Aorta (tissue), 5 donors: ENCODE measurements at places on chromosomes 6 and 20. TPM values are rescaled to one million over a fixed set of nuclear protein-coding genes. Genes with fewer than 3 reads are reported as not detected.

DNA sequence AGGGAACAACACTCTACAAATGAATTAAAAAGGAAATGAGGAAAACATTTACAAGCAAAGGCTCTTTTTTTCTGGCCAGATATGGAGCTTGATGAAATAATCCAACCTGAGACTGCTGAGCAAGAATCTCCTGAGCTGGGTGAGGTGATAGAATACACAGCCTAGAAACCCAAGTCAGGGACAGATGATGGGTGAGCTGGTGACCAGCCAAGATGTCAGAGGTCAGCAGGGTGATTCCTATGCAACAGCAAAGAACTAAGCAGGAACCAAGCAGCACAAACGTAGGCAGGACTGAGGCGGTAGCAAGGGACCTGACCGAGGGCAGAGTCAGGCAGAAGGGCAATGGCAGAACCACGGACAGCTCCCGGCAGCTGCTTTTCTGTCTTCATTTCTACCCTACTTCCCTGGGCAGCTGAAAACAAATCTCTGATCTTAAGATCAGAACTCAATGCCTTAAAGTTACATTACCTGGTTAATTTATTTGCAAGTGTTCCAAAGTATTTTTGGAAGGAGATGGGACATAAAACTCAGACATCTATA lies 75.1 kb downstream of the CDC40 start:
- no peak overlapping the region for H3K4me3 ChIP-seq
- no peaks in the 10 kb centered on the region for H3K36me3 ChIP-seq
- H3K4me1 ChIP-seq = no peaks in the 10 kb centered on the region
- no peak for DNase-seq
- H3K27me3 ChIP-seq = no peaks in the 10 kb centered on the region
- H3K27ac ChIP-seq = no peak overlapping the region

GRCh38 chr6:165181951-165182414 lies 127.4 kb downstream of the C6orf118 start:
- no peaks in the 10 kb centered on the region for H3K27me3 ChIP-seq
- H3K36me3 ChIP-seq = no peaks in the 10 kb centered on the region
- H3K27ac ChIP-seq = no peak overlapping the region
- no peak for DNase-seq

GRCh38 chr6:161100072-161100471 lies 108.5 kb downstream of the MAP3K4 start:
- H3K4me3 ChIP-seq = no peak overlapping the region
- H3K27me3 ChIP-seq = no peaks in the 10 kb centered on the region
- H3K36me3 ChIP-seq = peaks cover 6% of the 10 kb centered on the region
- no peak overlapping the region for H3K27ac ChIP-seq

GRCh38 chr6:46688966-46689335 lies 1.3 kb downstream of the TDRD6 start:
- no peaks in the 10 kb centered on the region for H3K27me3 ChIP-seq
- no peaks in the 10 kb centered on the region for H3K36me3 ChIP-seq
- no peak overlapping the region for H3K27ac ChIP-seq
- H3K4me1 ChIP-seq = no peaks in the 10 kb centered on the region

DNA sequence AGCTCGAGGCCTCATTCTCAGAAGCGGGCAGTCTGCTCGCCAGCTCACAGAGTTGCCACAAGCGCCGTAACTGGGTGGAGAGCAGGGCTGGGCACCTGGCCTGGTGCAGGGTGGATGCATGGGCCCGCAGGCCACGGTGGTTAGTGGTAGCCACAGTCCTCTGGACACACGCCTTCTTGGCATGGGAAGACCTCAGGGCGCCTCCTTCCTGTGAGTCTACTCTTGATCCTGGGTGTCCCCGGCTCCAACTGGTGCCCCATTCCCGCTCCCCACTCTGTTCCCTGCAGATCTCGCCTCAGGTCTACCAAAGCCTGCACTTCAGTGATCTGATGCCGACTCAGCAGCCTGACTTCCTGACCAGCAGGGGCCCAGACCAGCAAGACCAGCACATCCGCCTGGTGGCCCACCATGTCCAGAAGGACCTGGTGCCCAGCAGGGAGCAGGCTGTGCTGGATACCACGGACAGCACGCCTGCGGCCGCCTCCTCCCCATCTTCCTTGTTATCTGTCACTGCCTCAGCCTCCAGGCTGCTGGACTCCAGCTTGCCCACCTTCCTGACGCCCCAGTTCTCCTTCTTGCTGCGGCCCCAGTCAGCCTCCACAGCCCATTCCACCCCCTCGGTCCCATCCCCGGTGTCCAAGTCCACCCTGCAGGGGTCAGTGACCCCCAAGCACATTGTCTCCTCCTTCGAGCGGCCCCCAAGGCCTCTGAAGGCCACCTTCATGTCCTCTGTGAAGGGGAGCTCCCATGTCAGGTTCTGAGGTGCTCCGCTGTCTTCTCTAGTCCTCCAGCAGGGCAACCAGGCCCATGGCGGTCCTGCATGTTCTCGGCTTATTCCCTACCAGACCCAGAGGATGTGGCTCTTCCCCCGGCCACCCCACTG lies 43.1 kb downstream of the SUN5 start:
- no peak for DNase-seq
- no peak overlapping the region for H3K27ac ChIP-seq
- no peaks in the 10 kb centered on the region for H3K27me3 ChIP-seq
- H3K36me3 ChIP-seq = no peaks in the 10 kb centered on the region

DNA sequence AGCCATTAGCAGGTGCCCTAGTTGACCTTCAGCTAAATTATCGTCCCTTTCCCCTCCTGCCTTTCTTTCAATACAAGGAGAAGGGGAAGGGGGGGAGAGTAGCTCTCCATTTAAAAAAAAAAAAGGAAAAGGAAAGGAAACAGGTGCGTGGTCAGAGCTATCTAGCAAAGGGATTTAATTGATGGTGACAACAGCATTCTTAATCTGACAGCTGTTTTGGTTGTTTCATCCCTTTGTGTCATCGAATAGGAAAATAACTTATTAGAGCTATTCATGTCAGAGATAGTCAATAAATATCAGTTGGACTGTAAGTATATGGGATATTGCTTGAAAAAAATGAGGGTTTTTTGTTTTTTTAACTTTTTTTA lies 195.2 kb upstream of the SASH1 start:
- H3K27me3 ChIP-seq = no peaks in the 10 kb centered on the region
- H3K4me3 ChIP-seq = no peak overlapping the region
- no peaks in the 10 kb centered on the region for H3K4me1 ChIP-seq
- no peak for DNase-seq
- H3K27ac ChIP-seq = no peak overlapping the region
- H3K36me3 ChIP-seq = no peaks in the 10 kb centered on the region

GRCh38 chr20:59955131-59955796 lies 3.0 kb upstream of the CDH26 start:
- H3K4me1 ChIP-seq = no peaks in the 10 kb centered on the region
- no peaks in the 10 kb centered on the region for H3K27me3 ChIP-seq
- no peak overlapping the region for H3K27ac ChIP-seq
- no peak overlapping the region for H3K4me3 ChIP-seq

DNA sequence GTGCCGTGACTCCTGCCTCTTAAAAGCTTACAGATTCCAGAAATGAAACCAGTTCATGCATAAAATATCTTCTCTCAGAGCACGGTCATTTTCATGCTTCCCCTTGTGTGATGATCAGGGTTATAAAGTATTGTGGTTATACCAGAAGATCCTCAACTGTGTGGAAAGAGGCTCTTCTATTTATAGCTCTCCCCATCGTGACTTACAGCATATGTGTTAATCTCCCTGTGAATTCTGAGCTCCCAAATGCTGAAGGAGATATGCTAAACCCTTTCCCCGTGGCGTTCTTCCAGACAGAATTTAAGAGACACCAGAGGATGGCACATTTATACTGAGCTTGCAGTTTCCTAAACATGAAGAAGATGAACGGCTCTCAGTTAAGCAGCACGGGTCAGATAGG lies 158.8 kb downstream of the CDH26 start:
- H3K27me3 ChIP-seq = peaks cover 3% of the 10 kb centered on the region
- no peak overlapping the region for H3K4me3 ChIP-seq
- no peaks in the 10 kb centered on the region for H3K4me1 ChIP-seq
- no peak overlapping the region for H3K27ac ChIP-seq
- H3K36me3 ChIP-seq = no peaks in the 10 kb centered on the region

DNA sequence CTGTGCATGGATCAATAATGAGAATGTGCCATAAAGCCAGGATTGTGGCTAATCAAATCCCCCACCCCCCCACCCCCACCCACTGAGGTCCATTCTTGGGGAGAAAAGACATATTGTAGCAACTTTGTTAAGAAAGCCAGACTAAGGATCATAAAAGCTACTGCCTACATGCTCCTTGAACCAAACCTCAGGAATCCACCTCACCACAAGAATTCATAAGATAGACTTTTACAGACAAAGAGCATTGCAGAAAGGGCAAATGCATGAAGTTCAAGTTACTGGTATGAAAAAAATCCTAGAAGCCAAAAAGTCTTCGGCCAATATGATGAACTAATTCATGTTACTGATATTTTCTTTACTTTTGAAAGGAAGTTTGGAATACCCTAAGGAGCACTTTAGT lies 187.9 kb upstream of the ARID1B start:
- H3K36me3 ChIP-seq = no peaks in the 10 kb centered on the region
- H3K27me3 ChIP-seq = no peaks in the 10 kb centered on the region
- no peaks in the 10 kb centered on the region for H3K4me1 ChIP-seq
- DNase-seq = no peak
- no peak overlapping the region for H3K4me3 ChIP-seq

DNA sequence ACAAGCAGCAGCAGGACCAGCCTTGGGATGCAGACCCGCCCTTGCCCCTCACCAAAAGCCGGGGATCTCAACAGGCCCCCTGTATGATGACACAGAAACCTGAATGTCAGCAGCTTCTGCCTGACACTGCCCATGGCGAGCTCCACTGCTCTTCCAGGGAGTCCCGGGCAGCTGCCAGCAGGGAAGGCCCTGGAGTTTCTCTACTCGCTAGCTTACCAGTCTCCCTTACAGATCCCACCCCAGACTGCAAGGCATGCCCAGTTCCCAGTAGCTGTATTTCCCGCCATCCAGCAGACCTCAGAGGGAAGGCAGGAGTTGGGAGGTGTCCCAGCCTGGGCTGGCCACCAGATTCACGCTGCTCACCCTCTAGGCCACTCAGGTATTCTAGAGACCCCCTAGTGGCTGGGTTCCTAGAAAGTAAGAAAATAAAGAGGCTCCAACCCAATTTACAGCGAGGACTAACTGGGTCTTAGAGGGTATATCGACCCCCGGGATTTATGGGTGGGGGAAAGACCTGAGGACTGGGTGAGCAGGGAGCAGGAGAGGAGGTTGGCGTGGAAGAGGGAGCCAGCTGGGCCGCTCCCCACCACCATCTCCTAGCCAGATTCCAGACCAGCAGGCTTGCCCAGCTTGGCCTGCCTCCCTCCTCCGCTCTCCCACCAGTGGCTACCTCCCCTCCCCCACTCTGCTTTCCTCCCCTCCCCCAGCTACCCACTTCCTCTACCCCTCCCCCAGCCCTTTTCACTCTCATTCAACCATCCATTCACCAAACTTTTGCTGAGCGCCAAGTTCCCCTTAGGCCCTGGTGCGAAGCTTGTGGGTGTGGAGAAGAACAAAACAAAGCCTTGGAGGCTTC lies 9.7 kb upstream of the HMGA1 start:
- no peaks in the 10 kb centered on the region for H3K27me3 ChIP-seq
- no peaks in the 10 kb centered on the region for H3K4me1 ChIP-seq
- no peaks in the 10 kb centered on the region for H3K36me3 ChIP-seq

DNA sequence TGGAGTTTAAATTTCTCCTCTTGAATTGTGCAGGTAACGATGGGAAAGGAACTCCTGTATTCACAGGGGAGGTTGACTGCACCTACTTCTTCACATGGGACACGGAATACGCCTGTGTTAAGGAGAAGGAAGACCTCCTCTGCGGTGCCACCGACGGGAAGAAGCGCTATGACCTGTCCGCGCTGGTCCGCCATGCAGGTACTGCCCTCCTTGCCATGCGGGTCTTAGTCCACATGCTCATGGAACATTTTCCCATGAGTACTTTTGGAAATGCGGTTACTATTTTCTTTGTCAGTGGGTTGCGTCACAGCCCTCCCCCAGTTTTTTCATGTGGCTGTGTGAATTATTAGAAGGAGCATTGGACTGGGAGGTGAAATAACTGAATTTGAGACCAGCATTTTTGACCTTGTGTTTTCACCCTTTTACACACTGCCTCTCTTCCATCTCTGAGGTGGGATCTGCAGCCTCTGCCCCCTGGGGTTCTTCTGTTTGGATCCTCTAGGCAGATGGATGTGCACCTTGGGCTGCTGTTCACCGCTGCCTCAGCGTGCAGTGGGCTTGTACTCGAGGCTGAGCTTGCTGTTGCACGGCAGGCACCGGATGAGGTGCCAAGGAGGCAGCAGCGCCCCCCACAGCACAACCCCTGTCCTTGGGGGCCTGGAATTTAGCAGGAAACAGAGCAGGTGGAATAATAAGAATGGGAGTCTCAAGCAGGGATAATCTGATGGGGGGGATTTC lies 71.8 kb downstream of the IGF2R start:
- DNase-seq = no peak
- no peaks in the 10 kb centered on the region for H3K27me3 ChIP-seq
- H3K27ac ChIP-seq = peak overlapping the region; percentile 7
- H3K36me3 ChIP-seq = no peaks in the 10 kb centered on the region
- H3K4me1 ChIP-seq = peaks cover 3% of the 10 kb centered on the region

The HCK gene
- total RNA-seq = 19.9 TPM

DNA sequence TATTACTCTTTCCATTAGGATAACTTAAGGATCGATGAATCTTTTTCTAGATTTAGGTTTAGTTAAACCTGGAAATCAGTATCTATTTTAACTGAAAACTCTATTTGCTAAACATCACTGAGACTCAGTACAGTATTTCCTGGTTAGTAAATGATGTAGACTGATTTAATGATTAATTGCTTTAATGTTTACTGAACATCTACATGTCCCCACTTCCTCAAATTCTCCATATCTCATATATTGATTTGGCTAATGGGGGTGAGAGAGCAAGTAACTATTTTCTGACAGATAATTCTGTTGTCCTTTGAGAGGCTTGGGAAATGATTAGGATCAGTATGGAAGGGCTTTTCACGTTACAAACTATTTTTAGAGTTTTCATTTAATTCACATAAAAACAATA lies 10.3 kb downstream of the MKKS start:
- DNase-seq = no peak
- H3K4me1 ChIP-seq = no peaks in the 10 kb centered on the region
- H3K27me3 ChIP-seq = no peaks in the 10 kb centered on the region

DNA sequence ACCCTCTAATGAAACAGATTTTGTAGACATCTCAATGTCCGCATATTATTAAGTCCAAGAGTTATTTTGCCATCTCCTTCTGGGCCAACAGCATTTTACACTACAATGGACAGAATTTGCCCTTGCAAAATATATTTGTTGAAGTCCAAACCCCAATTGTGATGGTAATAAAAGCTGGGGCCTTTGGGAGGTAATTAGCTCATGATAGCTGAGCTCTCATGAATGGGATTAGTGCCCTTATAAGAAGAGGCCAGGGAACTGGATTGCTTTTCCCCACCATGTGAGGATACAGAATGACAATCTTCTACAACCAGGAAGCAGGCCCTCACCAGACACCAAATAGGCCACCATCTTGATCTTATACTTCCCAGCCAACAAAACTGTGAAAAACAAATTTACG lies 44.9 kb upstream of the MTRF1L start:
- no peak for DNase-seq
- H3K27me3 ChIP-seq = no peaks in the 10 kb centered on the region
- no peak overlapping the region for H3K27ac ChIP-seq

- no peak overlapping the region for H3K27ac ChIP-seq
- no peaks in the 10 kb centered on the region for H3K27me3 ChIP-seq
- no peak for DNase-seq
- H3K4me1 ChIP-seq = no peaks in the 10 kb centered on the region
These were observed 281.2 kb upstream of the JARID2 start for GRCh38 chr6:14964556-14965270.

GRCh38 chr20:20489054-20489453 lies 121.2 kb downstream of the INSM1 start:
- H3K4me1 ChIP-seq = no peaks in the 10 kb centered on the region
- H3K36me3 ChIP-seq = peaks cover 4% of the 10 kb centered on the region
- no peak overlapping the region for H3K27ac ChIP-seq

- no peak for DNase-seq
- no peak overlapping the region for H3K4me3 ChIP-seq
- no peak overlapping the region for H3K27ac ChIP-seq
These were observed 3.1 kb upstream of the CEBPB start for GRCh38 chr20:50187403-50188051.

The CDH26 gene
- 2.8 TPM for total RNA-seq

The TREM1 gene
- 18.4 TPM for total RNA-seq
